ENCODE measurements at places on chromosomes 6 and 20.

DNA sequence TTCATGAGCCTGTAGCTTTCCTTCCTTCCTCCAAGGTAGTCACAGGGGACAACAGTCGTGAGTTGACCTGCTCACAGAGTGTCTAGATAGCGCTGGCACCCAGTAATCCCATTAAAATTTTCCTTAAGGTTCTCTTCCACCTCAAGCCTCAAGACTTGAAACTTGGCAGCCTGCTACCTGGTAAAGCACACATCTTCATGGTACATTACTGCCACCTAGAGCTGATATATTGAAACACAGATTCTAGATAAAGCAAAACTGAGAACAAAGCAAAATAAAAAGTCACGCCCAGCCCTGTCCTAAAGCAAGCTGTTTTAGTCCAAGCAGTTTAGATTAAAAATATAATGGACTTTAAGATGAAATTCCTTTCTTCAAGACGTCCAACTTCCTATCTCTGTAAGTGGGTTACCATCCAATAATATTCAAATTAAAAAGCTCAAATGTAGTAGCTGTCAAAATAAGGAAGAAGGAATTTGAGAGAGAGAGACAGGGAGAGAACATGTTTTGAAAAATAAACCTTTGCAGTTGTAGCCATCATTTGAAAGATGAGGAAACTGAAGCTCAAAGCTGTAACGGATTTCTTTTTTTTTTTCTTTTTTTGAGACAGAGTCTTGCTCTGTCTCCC, 50.7 kb upstream of the CD83 start:
- DNase-seq, result no peak

DNA sequence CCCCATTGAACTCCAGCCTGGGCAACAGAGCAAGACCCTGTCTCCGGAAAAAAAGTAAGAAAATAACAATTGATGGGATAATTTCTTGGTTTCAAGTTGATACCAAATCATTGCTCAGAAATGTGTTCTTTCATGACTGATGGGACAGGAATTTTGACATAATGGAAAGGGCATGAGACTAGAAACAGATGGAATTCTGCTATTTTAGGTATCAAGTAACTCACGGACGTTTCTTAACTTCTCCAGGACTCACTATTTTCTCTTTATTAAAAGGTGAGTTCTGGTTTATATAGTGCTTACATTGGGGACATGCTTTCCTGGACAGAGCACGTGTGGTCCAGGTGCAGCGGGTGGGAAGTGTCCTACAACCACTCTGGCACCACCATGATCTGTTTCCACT, 6.0 kb upstream of the DSP start:
- DNase-seq, result no peak

GRCh38 chr6:90485635-90486277, 101.1 kb downstream of the MAP3K7 start:
- no peak for DNase-seq

GRCh38 chr6:18388942-18389341, 1.8 kb downstream of the RNF144B start:
- DNase-seq, result no peak

- DNase-seq, result no peak
These were observed 368.9 kb upstream of the JARID2 start for GRCh38 chr6:14876778-14877613.

GRCh38 chr20:50551288-50551687, 41.1 kb downstream of the PTPN1 start:
- no peak for DNase-seq

DNA sequence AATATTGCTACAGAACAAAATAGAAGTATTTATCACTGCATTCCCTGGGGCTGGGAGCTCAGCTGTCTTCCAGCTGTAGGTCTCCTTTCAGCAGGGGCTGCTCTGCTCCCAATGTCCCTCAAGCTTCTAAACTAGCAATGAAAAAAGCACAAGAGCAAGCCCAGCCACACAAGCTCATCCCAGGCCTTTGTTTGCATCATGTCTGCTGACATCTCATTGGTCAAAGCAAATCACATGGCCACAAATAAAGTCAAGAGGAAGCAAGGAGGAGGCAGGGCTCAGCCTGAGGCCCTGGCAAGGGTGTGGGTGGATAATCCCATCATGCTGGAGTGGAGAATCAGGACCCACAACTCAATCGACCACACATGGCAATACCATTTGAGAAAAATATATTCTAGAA, 2.2 kb upstream of the BFSP1 start:
- no peak for DNase-seq

GRCh38 chr6:121881974-121882667, 446.7 kb downstream of the GJA1 start:
- DNase-seq, result no peak

GRCh38 chr6:32244946-32245398, 21.1 kb upstream of the NOTCH4 start:
- peak; percentile 74 for DNase-seq

GRCh38 chr6:27517928-27518787, 45.3 kb upstream of the ZNF184 start:
- no peak for DNase-seq
